EH (cell line): ENCODE measurements at places on chromosomes 12 and 14.

- DNase-seq, result no peak
These were observed 59.9 kb downstream of the TSPAN19 start for GRCh38 chr12:84976133-84976532.

DNA sequence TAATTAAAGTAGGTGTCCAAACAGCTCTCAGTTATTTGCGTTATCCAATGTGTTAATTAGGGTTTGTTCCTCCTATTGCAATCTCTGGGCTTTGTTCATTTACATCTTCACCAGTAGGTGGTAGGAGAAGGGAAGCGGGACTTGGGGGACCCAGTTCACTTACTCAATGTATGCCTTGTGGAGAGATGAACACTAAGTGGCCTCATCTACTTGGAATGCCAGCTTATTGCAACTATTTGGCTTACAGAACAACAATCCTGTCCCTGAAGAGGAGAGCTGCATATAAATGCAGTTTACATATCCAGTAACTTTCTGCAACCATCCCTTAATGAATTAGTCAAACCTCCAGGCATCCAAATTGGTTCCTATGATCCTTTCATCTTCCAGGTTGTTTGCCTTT is 417.1 kb upstream of the CCDC196 start:
- DNase-seq, result no peak

DNA sequence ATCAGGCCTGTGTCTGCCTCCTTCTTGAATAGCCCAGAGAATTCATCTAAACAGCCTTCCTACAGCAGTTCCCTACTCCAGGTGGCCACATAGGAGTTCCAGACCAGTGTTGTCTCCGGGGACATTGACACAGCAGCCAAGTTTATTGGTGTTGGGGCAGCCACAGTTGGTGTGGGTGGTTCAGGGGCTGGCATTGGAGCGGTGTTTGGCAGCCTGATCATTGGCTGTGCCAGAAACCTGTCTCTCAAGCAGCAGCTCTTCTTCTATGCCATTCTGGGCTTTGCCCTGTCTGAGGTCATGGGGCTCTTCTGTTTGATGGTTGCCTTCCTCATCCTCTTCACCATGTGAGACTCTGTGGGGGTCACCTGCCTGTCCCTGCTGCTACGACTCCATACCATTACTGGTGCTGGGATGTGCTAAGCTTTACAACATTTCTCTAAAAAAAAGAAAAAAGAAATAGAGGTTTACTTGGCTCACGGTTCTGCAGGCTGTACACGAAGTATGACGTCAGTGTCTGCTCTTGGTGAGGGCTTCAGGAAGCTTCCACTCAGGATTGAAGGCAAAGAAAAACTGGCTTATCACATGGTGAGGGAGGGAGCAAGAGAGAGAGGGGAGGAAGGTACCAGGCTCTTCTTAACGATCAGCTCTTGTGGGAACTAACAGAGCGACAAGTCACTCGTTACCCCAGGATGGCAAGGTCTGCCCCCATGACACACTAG is 57.5 kb downstream of the CHST11 start:
- DNase-seq, result no peak

DNA sequence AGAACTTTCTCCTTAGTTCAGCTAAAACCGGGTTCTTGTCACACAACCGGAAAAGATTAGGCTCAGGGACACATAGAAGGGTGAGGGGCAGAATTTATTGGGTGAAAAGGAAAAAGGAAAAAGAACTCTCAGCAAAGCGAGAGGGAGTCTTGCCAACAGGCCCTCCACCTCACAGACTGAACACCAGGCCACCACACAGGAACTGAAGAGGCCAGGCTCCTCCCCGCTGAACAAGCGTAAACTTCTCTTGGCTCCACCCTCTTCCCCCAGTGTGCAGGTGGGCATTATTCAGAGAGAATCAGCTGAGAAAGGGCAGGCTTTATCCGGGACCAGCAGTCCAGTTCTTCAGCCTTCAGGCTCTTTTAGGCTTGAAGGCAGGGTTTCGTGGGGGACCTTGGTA is 125.6 kb upstream of the FGD4 start:
- DNase-seq, result no peak

- no peak for DNase-seq
These were observed 232.5 kb downstream of the BTG1 start for GRCh38 chr12:91913124-91913523.

DNA sequence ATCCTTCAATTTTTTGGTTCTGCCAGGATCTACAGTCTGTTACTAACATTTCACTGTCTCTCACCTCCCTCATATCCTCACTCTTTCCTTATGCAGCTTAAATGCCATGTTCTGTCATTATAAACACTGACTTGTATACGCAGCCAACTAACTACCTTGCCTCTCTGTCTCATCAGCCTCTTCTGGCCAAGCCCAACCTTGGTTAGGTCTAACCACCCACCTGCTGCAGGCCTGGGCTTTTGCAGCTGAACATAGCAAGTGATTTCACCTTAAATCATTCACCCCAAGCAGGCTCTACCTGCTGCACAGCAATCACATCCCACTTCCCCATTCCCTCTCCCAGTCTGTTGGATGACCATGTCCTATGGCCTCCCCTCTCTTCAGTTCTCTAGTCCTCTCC is 91.5 kb downstream of the GTF2A1 start:
- DNase-seq, result no peak

- DNase-seq, result no peak
These were observed 36.0 kb upstream of the PPP4R3A start for GRCh38 chr14:91545946-91546716.

DNA sequence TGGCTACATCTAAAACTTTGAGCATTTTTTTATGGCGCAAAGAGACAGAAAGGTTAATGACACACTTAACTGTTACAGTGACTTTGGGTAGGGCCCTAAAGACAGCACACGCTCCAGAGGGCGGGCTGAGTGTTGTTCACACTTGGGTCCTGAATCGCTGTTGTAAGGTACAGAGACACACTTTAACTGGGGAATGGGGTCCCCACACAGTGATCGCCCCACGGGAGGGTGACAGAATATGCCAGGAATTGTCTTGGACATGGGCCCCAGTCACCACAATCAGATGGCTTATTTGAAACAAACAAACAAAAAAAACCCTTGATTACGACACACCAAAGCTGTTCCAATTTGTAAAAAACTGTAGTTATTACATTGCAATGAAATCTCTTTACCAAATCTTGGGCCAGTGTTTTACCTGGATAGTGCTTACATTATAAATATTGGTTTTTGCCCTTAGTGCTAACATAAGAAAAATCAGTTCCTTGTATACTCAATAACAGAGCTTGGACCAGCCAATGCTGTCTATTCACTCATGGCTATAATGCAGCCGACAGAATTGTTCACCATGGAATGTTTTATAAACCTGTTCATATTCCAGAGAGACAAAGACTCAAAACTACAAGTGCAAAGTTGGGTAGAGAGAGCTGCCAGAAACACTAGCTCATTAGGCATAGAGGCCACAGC is 28.3 kb downstream of the KCTD10 start:
- no peak for DNase-seq

DNA sequence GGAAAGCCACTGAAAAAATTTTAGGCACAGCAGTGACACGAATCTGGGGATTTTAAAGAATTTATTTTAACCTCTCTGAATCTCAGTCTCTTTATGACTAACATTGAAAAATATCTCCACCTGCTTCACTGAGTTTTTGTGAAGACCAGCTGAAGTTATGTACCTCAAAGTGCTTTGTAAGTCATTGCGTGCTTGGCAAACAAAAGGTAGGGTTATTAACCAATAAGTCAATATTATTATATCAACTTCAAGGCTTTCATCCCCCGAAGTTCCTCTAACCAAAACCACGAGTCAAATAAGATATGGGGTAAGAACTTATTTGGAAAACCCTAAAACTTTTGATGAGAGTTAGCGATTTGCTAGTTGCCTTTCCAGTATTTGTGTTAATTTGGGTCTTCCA is 62.3 kb downstream of the HSPB8 start:
- DNase-seq, result no peak

GRCh38 chr14:32319368-32320049 is 9.6 kb upstream of the AKAP6 start:
- DNase-seq, result no peak

DNA sequence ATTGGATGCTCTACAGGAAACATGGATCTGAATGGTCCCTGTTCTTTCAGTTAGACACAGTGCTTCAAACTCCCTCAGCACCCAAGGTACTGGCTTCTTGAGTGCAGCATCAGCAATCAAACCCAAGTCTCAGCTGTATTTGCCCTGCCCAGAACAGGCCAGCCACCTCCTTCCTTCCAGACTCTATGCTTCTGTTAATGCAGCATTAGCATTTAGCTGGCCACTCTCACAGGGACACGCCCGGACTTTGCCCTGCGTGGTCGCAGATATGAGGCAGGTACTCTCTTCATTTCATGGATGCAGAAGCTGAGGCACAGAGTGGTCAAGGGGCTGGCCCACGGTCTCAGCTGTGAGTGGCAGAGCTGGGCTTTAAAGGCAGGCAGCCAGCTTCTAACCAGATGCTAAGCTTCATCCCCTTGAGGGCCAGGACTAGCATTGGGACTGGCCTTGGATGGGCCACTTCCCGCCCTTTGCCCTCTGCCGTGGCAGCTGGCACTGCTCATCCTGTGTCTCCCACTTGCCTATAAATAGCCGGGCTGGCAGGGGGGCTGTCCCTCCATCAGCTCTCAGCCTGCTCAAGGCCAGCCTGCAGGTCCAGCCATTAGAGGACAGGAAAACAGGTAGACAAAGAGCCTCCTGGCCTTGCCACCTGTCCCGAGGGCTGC is 1.5 kb upstream of the SLC25A47 start:
- no peak for DNase-seq

GRCh38 chr14:103521951-103522563 is 573 bp downstream of the CKB start:
- DNase-seq, result no peak

GRCh38 chr12:95484524-95484923 is 10.6 kb downstream of the METAP2 start:
- peak; percentile 20 for DNase-seq

- DNase-seq, result no peak
These were observed 434.4 kb downstream of the RGS6 start for GRCh38 chr14:72366619-72367018.

GRCh38 chr12:6074979-6075585 is 49.4 kb downstream of the VWF start:
- DNase-seq, result peak; percentile 56
